ENCODE measurements at places on chromosomes 11 and 22. TPM values are rescaled to one million over a fixed set of nuclear protein-coding genes. Genes with fewer than 3 reads are reported as not detected.

Gene GLYATL1
- not detected for total RNA-seq

Gene VSIG10L2
- not detected for total RNA-seq

Gene GLYAT
- total RNA-seq: not detected

Gene P2RY6
- total RNA-seq: 0.15 TPM

DNA sequence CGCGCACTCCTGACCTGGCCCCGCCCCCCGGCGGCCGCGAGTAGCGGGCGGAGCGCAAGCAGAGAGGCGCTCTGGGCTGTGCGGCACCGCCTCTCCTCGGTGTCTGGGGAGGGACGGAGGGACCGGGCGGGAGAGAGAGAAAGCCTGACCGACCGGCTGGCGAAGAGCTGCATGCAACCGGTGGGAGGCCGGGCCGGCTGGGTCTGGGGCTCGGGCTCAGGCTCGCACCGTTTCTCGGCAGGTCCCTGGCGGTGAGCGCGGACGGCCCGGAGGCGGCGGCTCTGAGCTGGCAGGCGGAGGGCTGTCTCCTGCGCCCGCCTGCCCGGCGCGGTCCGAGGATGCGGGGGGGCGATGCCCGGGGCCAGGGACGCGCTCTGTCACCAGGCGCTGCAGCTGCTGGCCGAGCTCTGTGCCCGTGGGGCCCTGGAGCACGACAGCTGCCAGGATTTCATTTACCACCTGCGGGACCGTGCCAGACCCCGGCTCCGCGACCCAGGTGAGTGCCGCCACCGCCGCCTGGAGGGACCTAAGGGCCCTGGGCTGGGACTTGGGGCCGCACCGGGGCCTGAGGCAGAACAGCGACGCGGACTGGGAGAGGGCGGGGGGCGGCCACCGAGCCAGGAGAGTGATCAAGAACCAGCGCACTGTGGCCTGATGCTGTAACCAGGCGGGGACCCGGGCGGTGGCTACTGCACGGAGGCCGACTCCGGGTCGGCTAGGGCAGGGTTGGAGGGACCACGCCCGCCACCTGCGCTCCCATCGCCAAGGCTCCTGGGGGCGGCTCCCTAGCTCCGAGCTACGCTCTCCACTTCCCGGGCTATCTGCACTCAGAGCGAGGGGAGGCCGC lies at the start of gene SYT9:
SYT9 (plus strand) TSS at position 69 of the 847 bp plus-strand sequence; CDS start at position 352, 283 bp downstream.
- no peak within 1 kb of the TSS for H3K4me3 ChIP-seq
- no peak for DNase-seq
- no peak within 1 kb of the TSS for H3K27ac ChIP-seq
- no peaks in the 10 kb centered on the region for H3K36me3 ChIP-seq

- H3K36me3 ChIP-seq: peaks cover 3% of the 10 kb centered on the region
- peaks cover 12% of the 10 kb centered on the region for H3K4me1 ChIP-seq
- no peaks in the 10 kb centered on the region for H3K27me3 ChIP-seq
- no peak overlapping the region for H3K4me3 ChIP-seq
Observed at GRCh38 chr11:61775606-61776554, 16.5 kb downstream of the TMEM258 start.

- H3K4me1 ChIP-seq: peaks cover 39% of the 10 kb centered on the region
- no peaks in the 10 kb centered on the region for H3K36me3 ChIP-seq
- no peaks in the 10 kb centered on the region for H3K27me3 ChIP-seq
- no peak overlapping the region for H3K4me3 ChIP-seq
Observed at GRCh38 chr11:27392278-27393114, 29.5 kb upstream of the CCDC34 start.
